ENCODE measurements at places on chromosomes 16 and 17.

GRCh38 chr16:84811529-84811928 is 8.3 kb upstream of the CRISPLD2 start:
- DNase-seq, result no peak

- no peak for DNase-seq
Measured at GRCh38 chr17:81957691-81958432, 3.1 kb downstream of the NOTUM start.

DNA sequence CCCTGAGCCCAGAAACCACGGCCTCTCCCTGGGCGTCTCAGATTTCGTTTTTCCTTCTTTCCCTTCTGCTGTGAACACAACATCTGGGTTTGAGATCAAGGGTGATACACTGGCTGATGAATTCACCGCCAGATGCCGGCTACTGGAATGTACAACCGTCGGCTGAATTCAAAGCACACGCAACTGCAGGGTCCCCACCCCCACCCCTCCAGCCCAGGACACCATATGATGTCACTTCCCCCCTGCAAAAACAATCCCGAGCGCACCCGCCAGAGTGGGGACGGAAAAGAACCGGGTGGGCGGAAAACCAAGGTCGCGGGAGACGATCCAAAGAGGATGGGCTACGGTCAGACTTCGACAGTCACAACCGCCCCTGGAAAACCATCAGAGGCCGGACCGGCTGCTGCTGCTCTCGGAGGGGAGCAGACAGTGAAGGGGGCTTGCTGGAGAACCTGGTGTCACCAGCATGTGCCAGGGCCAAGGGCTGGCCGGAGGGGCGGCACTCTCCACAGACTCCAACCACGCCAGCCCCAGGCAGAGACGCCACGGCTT is 23.3 kb downstream of the CEP295NL start:
- DNase-seq, result no peak

DNA sequence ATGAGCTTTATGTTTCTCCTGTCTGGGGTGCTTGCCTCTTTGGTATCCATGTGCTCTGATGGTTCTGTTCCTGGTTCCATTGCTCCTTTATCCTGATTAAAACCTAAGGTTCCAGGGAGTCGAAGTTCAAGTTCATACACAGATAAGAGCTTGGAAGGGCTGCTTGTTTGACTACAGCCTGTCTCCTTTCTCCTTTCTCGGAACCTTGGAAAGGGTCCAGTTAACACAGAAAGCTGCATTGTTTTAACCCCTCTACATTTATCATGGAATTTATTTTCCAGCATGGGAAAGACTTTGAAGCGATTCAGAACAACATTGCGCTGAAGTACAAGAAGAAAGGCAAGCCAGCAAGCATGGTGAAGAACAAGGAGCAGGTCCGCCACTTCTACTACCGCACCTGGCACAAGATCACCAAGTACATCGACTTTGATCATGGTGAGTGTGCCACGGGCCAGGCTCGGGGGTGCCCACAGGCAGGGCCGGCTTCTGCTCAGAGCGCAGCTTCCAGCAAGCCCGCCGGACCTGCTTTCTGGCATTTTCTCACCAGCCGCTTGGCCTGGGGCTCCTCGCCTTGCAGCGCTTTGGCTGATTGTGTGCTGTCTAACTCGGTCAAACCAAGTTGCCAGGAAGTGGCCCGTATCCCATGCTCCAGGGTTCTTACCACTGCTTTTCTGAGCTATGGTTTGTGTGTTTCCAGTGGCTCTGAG is 19.9 kb downstream of the CRAMP1 start:
- no peak for DNase-seq

DNA sequence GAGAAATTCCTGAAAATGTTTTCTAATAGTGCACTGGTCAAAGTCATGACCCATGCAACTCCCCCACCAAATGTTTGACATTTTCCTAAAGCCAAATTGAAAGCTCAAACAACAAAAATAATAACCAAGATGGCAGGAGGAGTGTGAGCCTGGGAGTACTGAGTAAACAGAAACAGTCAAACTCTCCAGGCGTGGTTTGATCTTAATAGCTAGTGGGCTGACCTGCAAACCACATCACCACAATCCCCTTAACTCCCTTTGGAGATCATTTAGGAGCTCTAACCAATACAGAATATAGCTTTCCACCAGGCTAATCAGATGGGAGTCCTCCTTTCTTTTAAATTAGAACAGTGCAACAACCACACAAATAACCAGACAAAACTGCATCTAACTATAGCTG is 19.2 kb upstream of the MEIOC start:
- no peak for DNase-seq

GRCh38 chr16:85948616-85949265 is 49.8 kb downstream of the IRF8 start:
- DNase-seq, result no peak

- DNase-seq, result peak; percentile 25
Measured at GRCh38 chr17:27651411-27652345, 20.7 kb downstream of the LGALS9 start.

- no peak for DNase-seq
Measured at GRCh38 chr17:39098588-39098987, 52.8 kb downstream of the PLXDC1 start.

GRCh38 chr17:6233856-6234255 is 163.7 kb downstream of the WSCD1 start:
- no peak for DNase-seq

DNA sequence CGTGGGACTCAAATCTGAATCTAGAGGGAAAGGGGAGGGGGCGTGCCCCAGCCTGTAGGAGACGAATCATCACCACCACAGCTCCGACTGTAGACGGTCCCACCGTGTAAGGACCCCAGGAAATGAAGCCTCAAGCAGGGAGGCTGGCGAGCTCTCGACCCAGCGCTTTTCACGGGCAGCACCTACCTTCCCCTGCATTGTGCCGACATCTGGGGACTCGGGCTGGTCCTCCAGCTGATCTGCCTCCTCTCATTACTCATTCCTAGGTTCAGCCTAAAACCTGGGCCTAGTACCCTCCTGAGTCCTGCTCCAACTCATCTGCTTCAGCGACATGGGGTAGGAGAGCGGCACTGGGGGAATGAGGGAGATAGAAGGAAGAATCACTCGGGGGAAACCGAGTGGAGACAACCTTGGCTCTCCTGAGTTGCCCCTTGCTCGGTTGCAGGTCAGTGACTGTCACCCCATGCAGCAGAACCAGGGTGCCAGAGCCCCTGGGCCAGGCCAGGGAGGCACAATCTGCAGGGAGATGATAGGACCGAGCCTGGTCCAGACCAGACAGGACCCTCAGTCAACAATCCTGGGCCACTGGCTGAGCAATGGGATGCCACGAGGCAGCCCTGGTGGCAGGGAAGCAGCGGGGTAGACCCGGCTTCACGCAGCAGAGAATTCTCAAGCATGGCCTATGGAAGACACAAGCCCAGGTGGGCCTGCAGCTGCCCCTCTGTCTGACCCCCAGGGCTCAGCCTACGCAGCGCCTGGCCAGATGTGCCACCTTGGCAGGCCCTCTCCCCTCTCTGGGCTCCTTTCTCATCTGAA is 833 bp upstream of the BCAR1 start:
- DNase-seq, result no peak

DNA sequence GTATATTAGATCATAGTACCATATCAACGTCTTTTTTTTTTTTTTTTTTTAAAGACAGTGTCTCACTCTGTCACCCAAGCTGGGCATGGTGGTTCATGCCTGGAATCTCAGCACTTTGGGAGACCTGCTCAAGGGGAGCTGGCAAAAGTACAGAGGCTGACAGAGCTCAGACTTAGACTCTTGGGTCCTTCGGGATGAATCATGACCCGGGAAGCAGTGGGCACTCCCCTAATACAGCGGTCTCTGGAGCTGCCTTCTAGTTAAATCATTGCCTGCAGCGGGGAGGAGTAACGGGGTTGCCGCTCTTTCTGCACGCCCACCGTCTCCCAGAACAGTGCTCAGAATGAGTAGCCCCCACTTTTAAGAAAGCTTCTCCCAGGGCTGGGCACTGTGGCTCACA is 174.4 kb downstream of the CPPED1 start:
- DNase-seq, result no peak

- DNase-seq, result no peak
Measured at GRCh38 chr17:36629970-36630502, 28.7 kb downstream of the MRM1 start.

DNA sequence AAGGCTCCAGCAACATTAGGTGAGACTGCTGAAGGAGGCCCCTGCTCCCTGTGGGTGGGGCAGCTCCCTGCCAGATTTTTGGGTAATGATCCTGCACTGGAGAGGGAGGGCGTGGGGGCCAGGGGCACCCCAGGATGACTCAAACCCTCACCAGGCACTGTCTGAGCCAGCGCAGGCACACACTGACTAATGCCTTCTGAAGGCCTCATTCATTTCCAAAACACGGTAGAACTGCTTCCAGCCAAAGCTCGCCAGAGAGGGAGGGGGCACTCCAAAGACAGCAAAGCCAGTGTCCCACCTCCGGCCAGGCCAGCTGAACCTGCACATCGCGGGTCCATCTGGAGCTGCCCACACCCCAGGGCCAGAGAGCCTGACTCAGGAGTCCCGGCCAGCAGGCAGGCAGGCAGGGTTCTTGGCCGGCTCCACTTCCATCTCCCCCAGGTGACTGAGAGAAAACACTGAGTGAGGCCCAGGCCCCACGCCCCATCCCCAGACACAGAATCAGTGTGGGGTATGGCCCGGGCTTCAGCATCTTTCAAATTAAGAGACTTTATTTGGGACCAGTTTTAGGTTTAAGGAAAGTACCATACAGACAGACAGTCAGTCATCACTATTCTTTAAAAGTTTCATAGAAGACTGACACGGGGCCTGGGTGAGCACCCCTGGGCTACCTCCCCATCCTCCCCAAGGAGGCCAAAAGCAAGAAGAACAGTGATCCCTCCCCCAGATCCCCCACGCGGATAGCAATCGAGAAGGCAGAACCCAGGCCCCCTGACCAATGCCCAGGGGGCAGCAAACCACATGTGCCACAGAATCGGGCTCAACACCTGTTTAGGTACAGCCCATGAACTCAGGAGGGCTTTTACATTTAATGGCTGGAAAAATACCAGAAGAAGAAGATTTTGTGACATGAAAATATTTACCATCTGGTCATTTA is 2.3 kb downstream of the PIEZO1 start:
- DNase-seq, result no peak

DNA sequence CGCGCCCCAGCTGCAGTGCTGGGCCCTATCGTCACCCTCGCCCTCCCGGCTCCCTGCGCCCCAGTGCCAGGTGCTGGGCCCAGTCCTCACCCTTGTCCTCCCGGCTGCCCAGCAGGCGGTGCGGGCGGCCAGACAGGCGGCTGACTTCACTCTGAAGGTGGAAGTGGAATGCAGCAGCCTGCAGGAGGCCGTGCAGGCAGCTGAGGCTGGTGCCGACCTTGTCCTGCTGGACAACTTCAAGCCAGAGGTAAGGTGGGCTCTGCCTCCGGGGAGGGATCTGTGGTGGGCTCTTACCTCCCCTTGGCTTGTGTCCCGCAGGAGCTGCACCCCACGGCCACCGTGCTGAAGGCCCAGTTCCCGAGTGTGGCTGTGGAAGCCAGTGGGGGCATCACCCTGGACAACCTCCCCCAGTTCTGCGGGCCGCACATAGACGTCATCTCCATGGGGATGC is 17.9 kb downstream of the QPRT start:
- no peak for DNase-seq

DNA sequence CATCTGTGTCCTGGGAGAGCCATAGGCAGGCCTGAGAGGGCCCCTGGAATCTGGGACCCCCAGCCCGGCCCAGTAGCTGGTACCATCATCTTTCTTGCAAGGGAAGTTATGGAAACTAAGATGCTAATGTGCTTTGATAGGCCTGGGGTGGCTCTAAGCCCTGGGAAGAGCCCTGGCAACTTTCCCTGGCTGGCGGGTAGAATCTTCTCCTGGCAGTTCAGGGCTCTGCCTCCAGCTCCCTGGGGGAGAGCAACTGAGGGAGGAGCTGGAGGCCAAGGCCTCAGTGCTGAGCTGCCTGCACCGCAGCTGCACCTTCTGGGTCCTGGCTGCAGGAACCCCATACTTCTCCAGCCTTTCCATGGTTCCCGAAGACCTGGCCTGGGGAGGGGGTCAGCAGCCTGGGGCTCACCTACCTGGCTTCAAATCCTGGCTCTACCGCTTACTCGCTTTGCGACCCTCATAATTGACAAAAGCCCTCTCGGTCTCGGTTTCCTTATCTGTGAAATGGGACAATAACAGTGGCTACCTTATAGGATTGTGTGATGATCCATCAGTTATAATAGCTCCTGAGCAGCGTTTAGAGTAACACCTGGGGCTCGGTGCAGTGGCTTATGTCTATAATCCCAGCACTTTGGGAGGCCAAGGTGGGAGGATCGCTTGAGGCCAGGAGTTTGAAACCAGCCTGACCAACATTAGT is 333.7 kb downstream of the SEC14L1 start:
- no peak for DNase-seq

- no peak for DNase-seq
Measured at GRCh38 chr17:13735861-13736260, 134.1 kb upstream of the HS3ST3A1 start.

- no peak for DNase-seq
Measured at GRCh38 chr17:72150632-72151460, 30.0 kb downstream of the SOX9 start.

- no peak for DNase-seq
Measured at GRCh38 chr16:16154281-16154951, 68.9 kb downstream of the ABCC6 start.

- no peak for DNase-seq
Measured at GRCh38 chr16:18800293-18800692, 1.1 kb downstream of the ARL6IP1 start.

DNA sequence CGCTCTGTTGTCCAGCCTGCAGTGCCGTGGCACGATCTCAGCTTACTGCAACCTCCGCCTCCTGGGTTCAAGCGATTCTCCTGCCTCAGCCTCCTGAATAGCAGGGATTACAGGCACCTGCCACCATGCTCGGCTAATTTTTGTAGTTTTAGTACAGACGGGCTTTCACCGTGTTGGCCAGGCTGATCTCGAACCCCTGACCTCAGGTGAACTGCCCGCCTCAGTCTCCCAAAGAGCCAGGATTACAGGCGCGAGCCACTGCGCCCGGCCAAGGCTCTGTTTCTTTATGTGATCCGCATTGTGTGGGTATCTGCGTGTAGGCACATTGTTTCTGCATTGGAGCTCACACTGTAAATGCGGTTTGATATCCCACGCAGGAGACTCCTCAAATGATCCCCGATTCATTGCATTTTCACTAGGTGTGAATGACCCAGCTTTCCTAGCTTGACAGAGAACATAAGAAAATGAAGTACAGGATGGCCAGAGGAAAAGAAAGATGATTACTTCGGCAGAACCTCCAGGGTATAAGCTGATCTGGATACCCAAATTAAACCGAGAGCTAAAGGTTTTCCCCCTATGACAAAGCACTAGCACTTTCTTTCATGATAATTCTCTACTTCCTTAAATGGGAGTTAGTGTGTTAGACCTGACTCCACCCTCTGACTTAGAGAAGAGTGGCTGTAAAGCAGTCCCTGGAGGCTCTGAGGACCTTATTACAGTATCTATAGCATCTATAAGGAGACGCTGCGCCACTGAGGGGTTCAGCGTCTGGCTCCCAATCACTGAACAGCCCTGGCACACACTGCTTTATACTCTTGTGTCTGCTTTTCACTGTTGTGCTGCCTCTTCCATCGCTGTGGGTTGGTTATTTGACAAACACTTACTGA is 17.3 kb downstream of the COTL1 start:
- DNase-seq, result no peak

GRCh38 chr16:66446737-66447136 is 19.6 kb downstream of the BEAN1 start:
- no peak for DNase-seq

All from activated CD8-positive, alpha-beta memory T cell treated with anti-CD3 and anti-CD28 coated beads for 48 hours (primary cell).